ENCODE measurements at places on chromosomes 2 and 18.
A peak's percentile ranks its signal among the peaks of the same experiment; 100 is the strongest.

DNA sequence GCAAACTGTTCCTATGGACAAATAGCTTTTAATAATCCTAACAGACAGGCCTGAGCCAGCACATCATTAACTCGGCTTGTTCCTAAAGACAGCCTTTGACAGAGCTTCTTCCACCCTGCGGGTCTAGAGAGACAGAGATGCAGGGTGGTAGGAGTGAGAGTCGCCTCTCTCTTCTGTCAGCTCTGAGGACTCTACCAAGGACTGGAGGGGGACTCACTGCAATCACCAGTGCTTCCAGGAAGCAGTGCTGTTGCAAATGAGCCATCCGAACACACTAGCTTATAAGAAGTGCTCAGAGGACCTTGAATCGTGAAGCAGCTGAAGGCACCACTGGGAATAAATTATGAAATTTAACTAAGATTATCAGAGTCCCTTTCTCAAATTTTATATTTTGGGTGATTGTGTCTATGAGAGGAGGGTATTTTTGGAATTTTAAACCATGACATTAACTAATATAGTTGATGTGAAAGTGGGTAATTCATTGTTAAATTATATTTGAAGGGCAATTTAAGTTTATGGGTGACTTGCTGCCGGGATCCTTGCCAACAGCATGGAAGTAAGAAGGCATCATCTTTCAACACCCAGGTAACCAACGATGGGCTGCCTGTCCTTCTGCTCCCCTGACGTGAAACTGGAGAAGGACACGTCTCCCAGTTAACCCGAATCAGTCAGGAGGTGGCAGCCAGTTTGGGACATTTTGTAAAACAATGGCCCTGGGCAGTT is 43.6 kb upstream of the PXDN start:
- no peak for DNase-seq

DNA sequence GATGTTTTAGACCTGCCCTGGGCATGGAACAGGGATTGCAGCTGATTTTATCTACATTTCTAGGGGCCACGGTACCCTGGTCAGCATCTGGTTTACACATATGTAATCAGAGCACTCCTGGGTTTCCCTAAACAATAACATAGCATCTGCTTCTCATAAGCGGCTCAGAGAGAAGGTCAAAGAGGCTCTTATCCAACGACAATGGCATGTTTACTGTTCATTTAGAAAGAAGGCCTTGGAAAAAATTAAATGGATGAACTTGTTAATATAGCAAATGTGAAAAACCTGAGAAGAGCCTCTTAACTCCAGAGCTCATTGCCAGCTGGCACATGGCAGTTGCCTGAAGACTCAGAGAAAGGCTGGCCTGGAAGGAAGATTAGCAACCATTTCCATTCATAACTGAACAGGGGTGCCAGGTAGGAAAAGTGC is 202.8 kb upstream of the THUMPD2 start:
- no peak for DNase-seq

GRCh38 chr2:232353096-232353495 is 25.5 kb upstream of the ALPP start:
- no peak for DNase-seq

GRCh38 chr2:99656994-99657393 is 167.2 kb upstream of the REV1 start:
- no peak for DNase-seq

- peak; percentile 16 for DNase-seq
Observed at GRCh38 chr2:176490061-176490861, 221.0 kb downstream of the MTX2 start.

DNA sequence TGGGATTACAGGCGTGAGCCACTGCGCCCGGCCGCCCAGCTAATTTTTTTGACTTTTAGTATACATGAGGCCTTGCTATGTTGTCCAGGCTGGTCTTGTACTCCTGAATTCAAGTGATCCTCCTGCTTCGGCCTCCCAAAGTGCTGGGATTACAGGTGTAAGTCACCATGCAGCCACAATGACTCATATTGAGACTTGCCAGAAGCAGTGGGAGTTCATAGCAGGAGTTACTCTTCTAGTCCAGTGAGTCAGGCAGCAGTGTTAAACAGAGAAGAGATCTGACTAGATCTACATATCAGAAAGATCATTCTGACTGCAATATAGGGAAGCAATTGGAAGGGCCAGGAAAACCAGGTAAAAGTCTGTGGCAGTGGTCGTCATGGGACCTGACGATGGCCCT is 1.5 kb upstream of the FLACC1 start:
- no peak for DNase-seq

- DNase-seq: no peak
Observed at GRCh38 chr2:60569680-60570111, 16.2 kb upstream of the BCL11A start.

- no peak for DNase-seq
Observed at GRCh38 chr18:44818668-44819403, 138.1 kb downstream of the SETBP1 start.

DNA sequence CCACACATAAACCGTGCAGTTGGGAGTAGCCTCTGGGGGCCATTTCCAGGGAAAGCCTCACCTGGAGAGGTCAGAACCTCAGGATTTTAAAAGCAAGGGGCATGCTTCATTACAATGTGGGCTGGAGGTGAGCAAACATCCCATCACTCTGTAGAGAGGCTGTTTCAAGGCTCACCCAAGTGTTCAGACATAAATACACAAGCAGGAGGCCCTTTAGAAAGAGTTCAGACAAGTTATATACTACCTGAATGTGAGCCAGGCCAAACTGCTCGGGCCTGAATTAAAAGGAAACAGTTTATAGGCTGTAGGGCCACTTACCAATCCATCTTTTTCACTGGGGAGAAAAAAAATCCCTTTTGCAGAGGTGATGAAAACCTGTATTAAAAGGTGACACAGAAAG is 540.0 kb upstream of the ZEB2 start:
- no peak for DNase-seq

- no peak for DNase-seq
Observed at GRCh38 chr18:7517852-7518251, 49.3 kb upstream of the PTPRM start.

DNA sequence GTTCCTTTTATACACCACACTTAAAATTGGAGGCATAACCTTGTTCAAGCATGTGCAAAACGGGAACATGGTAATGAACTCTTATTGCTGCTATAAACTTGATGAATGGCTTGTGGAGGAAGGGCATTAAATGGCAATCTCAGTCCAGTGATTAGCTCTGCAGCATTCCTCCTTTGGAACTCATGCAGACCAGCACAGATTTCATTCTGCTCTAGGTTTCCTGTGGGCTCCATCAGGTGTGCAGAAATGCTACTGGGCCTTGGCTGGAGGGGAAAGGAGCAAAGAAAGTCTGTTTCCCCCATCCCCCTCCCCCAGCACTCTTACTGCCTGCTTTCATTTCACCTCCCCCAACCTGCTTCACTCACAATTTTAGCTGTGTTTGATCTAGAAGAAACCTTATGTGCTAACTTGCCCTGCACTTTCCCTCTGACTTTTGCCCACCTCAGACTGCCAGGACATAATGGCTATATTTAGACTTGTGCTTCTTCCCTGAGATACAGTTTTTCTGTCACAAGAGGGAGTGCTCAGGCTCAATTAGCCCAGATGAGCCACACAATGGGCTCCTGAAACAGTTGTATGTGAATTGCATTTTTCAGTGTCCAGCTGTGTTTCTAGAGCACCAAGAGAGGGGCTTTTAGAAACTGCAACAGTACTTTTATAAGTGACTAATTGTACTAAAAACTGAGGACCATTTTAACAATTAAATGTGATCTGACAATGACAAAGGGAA is 109.8 kb downstream of the FSHR start:
- DNase-seq: peak; percentile 5

DNA sequence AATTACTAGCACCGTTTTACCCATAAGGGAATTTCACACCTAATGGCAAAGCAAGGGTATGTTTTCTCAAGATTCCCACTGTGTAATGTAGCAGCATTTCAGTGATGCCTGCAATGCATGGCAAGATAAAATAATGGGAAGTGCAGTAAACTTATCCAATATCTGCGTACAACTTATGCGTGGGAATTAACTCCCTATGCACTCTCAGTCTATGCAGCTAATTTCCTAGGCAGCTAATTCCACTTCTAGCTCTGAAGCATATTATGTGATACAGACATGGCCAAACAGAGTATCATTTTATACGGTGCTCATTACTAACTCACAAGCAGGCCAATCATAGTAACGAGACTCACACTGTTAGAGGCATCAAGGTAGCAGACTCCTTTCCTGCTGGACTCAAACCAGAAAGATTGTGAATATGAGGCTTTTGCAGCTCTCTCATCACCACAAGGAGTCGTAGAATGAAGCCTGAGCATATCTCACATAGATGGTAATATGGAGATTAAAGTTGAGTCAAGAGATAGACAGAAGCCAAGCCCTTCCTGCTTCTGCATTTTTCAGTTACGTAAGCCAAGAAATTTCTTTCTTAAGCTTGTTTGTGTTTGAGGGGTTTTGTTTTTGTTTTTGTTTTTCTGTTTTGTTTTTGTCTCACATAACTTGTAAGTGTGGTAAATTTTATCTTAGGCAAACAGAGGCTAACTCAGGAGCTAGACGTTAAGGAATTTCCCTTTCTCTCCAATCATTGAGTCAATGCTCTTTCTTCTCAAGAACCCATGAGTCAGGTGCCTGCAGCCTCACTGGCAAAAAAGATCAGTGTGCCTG is 34.8 kb upstream of the ITGAV start:
- DNase-seq: no peak

DNA sequence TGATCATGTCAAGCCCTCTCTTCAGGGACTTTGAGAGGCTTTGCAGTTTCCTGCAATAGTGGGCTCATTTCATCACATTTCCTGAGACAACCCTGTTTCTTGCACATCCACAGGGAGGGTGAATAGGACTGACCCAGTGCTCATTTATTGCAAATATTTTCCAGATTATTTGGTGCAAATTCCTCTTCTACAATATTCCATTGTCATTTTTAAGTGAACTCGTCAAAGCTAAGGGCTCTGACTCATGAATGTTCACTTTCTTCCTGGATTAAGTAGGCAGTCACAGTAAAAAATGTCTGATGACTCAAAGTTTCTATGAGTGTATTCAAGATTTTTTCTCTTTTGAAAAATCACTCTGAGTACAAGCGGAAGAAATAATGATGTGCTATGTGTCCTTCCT is 225.5 kb upstream of the GALNT5 start:
- DNase-seq: no peak

DNA sequence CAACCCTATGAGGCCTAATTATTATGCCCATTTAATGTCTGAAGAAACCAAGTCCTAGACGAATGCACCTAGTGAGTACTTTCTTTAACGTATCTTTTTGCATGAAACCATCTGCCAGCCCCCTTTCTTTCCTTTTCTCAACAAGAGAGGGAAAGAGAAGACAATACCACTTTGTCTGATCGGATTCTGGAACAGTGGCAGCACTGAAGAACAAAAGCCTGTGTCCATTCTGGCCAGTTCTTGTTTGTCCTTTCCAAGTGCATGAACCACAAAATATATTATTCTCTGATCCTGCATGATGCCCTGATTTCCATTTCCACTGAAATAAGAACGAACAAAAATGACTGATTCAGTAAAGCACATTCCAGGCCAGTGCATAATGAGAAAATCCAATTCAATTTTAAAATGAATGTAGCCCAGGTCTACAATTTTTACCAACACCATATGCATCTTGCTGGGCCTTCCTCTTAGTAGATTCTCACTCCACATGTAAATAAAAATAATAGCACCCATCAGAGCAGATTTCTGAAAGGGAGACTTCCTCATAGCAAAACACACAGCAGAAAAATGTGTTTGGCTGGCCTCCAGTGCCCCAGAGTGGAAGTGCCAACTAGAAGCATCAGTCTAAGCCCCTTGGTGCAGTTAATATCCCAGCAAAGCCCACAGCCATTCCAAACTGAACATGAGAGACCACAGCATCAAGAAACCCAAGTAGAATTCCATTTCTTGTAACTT is 422.6 kb upstream of the ID2 start:
- DNase-seq: no peak

DNA sequence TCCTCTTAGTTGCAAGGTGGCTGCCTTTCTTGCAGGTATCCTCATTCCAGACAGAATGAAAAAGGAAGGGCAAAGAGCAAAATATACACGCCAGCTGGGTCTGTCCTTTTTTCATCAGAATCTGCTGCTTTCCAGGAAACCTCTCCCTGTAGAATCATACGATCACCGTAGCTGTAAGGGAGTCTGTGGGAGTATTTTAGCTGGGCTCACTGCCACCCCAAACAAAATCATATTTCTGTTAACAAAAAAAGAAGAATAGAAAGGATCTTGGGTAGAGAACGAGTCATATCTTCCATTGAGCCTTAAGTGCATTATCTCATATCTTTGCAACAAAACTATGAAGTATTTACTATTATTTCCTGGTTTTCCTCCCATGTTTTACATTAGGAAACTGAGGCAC is 15.0 kb upstream of the TANC1 start:
- DNase-seq: no peak
